T-helper 2 cell treated with Interferon-gamma antibody and Interleukin-4, amounts not matched to agents 5 μg/mL and 100 μg/mL, for 36 hours (primary cell): ENCODE measurements at places on chromosomes 1 and 21.

DNA sequence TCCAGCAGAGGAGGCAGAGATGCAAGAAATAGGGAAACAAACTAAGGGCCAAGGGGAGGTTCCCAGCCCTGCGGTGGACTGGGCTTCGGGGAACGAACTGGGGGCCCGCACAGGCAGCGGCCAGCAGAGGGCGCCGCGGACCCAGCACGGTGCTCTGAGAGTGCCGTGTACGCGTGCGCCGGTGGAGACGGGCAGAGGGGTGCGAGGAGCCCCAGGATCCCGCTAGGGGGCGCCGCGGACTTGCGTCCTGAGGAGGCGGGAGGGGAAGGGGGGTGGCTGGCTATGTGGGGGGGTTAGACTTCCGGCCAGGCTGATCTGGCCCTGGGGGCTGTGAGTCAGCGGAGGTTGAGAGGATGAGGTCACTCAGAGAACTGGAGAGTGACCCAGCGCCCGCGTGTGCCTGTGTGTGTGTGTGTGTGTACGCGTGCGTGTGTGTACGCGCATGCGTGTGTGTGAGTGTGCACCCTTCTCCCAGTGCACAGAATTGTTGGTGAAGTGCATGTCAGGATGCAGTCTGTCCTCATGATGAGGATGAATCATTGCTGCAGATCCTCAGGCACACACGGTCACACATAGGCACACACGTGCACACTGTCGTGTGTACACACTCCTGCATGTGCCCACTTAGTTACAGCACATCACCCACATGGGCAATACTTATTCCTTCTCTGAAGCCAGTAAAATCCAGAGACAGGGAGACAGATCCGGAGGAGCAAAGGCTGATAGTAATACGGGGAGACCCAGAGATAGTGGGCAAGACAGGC is 17.0 kb downstream of the NES start:
- DNase-seq, result peak; percentile 92

- peak; percentile 14 for DNase-seq
These were observed 169.4 kb downstream of the RASAL2 start for GRCh38 chr1:178263341-178263740.

GRCh38 chr1:229043115-229043514 is 227.8 kb upstream of the RAB4A start:
- no peak for DNase-seq

- no peak for DNase-seq
These were observed 774.8 kb upstream of the ADAMTS5 start for GRCh38 chr21:27741736-27742135.

- DNase-seq, result no peak
These were observed 55.9 kb downstream of the NEK7 start for GRCh38 chr1:198212675-198213074.

DNA sequence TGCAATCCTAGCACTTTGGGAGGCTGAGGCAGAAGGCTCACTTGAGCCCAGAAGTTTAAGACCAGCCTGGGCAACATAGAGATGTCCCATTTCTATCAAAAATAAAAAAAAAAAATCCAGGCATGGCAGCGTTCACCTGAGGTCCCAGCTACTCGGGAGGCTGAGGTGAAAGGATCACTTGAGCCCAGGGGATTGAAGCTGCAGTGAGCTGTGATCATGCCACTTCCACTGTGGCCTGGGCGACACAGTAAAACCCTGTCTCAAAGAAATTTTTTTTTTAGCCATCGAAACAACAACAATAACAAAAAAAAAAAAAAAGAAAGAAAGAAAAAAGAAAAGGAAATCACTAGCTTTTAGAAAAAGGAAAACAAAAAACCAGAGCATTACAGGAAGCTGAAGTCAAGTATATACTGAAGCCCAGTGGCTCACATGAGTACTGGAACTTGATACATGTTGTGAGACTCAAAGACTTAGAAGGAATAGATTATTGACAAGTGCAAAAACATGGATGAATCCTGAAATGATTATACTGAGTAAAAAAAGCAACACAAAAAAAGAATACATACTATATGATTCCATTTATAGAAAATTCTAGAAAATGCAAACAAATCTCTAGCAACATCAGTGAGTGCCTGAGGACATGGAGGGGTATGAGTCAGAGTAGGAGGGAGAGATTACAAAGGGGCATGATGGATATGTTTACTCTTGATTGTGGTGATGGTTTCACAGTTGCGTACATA is 6.1 kb upstream of the RABGAP1L start:
- no peak for DNase-seq

GRCh38 chr1:234778221-234779159 is 168.5 kb upstream of the IRF2BP2 start:
- DNase-seq, result no peak

GRCh38 chr1:225435487-225435886 is 7.6 kb upstream of the LBR start:
- no peak for DNase-seq

- no peak for DNase-seq
These were observed 63.9 kb downstream of the VWA5B1 start for GRCh38 chr1:20354610-20355009.

DNA sequence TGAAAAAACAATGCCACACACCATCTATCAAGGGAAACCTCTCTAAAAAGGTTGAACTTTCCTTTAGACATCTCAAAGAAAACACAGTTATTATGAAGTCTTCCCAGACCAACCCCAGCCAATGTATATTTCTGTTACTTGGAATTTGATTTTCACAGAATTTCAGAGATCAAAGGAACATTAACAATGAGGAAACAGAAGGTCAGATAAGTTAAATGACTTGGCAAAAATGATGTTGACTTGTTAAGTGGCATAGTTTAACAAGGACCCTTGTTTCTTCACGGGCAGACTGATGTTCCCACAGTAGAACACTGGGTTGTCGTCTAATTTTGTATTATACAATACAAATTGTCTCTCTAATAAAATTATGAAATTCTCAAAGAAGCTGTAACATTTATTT is 29.0 kb downstream of the NME7 start:
- DNase-seq, result no peak

DNA sequence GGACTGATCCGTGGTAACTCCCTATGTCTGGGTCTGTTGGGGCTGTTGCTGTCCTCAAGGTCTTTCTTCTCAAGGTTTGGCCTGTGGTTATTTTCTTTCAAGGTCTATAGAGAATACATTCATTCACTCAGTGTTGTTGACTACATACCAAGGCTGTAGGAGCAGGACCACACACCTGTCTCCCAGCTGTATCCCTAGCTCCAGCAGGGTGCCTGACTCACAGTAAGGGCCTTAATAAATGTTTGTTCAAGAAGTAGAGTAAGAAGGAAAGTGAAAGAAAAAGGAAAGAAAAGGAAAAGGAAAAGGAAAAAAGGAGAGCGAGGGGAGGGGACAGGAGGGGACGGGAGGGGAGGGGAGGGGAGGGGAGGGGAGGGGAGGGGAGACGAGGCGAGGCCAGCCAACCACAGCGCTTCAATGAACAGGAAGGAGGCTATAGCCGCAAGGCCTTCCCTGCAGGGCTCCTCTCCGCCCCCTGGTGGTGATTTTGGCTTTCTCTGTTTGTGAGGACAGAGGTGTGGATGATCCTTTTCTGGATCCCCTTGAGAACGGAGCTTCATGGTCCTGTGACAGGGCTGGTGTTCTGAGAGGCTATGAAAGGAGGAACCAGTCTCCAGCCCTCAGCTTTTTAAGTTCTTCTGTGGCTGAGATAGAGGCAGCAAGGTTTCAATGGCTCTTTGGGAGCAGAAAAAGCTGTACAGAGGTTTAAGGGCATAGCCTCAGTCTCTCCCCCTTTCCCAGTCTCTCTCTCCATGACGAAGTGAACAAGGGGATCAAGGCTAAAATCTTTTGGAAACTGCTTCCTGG is 30.6 kb upstream of the LCE5A start:
- peak; percentile 21 for DNase-seq

DNA sequence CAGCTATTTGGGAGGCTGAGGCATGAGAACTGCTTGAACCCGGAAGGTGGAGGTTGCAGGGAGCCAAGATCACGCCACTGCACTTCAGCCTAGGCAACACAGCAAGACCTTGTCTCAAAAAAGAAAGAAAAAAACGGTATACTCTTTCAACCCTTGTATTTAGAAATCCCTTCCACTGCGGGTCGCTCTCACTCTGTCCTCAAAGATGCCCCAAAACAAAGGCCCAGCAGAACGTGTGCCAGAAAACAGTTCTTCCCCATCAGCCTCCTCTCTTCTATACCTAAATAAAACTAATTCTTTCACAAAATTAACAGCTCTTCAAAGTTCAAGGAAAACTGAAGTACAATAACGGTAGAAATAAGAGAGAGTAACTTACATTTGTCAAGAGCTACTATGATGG is 13.2 kb downstream of the SETD4 start:
- no peak for DNase-seq

- peak; percentile 76 for DNase-seq
These were observed 61.3 kb downstream of the RAP1GAP start for GRCh38 chr1:21607549-21608529.

GRCh38 chr1:37430103-37430985 is 44.0 kb upstream of the ZC3H12A start:
- no peak for DNase-seq

- no peak for DNase-seq
These were observed 457.9 kb downstream of the BRINP3 start for GRCh38 chr1:190019717-190020116.

GRCh38 chr21:46100906-46101305 is 3.0 kb downstream of the COL6A2 start:
- DNase-seq, result no peak

DNA sequence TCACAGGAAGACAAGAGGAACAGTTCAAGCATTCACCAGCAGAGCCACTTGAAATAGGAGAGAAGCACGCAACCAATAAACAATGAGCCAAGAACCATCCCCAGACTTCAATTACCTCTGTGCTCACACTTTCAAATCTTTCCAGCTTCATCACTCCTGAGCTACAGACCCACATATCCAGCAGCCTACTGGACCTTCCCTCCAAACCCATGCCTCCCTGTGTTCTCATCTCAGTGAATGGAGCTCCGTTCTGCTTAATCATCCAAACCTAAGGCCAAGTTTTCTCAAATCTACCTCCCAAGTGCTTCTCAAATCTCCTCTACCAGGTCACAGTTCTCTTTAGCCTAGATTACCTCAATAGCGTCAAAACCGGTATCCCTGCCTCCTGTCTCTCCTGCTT is 3.7 kb downstream of the PEF1 start:
- no peak for DNase-seq
